SK-MEL-5 (cell line): ENCODE measurements at places on chromosomes 7 and 10. TPM values are rescaled to one million over a fixed set of nuclear protein-coding genes. Genes with fewer than 3 reads are reported as not detected.
A peak's percentile ranks its signal among the peaks of the same experiment; 100 is the strongest.

DNA sequence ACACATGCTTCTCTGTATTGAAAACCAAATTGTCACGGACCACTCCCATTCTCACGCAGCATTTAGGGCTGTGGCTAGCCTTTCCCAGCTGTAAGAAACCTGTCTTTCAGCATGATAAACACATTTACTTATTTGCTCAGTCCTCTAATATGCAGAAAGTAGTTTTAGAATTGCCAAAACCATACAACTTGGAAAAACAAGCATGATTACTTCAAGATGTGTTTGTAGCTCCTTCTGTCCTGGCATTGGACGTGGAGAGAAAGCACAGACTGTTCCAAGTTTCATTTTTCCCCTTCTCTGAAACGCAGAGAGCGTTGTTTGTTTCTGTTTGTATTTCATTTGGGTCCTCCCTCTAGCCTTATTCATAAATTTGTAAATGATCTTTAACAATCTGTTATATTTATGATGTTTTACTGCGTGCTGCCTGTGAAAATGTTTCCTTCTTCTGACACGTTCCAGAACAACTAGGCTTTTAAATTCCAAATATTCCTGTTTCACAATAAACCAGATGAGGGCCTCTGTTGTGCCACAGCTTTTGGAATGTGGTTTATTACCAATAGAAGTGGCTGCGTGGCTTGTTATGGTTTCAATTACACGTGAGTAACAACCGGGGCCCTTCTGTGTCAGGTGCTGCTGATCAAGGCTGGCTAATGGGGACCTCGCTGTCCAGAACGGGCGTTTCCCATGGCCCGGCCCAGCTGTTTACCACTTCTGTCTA lies 26.1 kb downstream of the MNX1 start:
- no peak for DNase-seq

- DNase-seq = no peak
Observed at GRCh38 chr7:55296070-55296469, 69.1 kb upstream of the LANCL2 start.

GRCh38 chr10:29098423-29098822 lies 190.4 kb upstream of the LYZL1 start:
- DNase-seq = no peak

- DNase-seq = no peak
Observed at GRCh38 chr10:10794791-10795191, 222.9 kb upstream of the CELF2 start.

- peak; percentile 77 for DNase-seq
Observed at GRCh38 chr7:120996333-120996987, 7.9 kb downstream of the CPED1 start.

The RNF133 gene
- 0.13 and 0.32 TPM in 2 replicates for total RNA-seq

GRCh38 chr7:156438011-156438410 lies 202.6 kb upstream of the RNF32 start:
- DNase-seq = peak; percentile 92

- DNase-seq = no peak
Observed at GRCh38 chr7:11615174-11615573, 216.8 kb downstream of the THSD7A start.

GRCh38 chr10:94320285-94320914 lies 42.3 kb downstream of the NOC3L start:
- DNase-seq = peak; percentile 72

GRCh38 chr7:46525876-46526275 lies 604.8 kb upstream of the IGFBP3 start:
- peak; percentile 37 for DNase-seq

The IQCE gene
- 22.3 and 26.2 TPM in 2 replicates for total RNA-seq

GRCh38 chr10:122507616-122508015 lies 46.3 kb downstream of the HTRA1 start:
- DNase-seq = no peak

DNA sequence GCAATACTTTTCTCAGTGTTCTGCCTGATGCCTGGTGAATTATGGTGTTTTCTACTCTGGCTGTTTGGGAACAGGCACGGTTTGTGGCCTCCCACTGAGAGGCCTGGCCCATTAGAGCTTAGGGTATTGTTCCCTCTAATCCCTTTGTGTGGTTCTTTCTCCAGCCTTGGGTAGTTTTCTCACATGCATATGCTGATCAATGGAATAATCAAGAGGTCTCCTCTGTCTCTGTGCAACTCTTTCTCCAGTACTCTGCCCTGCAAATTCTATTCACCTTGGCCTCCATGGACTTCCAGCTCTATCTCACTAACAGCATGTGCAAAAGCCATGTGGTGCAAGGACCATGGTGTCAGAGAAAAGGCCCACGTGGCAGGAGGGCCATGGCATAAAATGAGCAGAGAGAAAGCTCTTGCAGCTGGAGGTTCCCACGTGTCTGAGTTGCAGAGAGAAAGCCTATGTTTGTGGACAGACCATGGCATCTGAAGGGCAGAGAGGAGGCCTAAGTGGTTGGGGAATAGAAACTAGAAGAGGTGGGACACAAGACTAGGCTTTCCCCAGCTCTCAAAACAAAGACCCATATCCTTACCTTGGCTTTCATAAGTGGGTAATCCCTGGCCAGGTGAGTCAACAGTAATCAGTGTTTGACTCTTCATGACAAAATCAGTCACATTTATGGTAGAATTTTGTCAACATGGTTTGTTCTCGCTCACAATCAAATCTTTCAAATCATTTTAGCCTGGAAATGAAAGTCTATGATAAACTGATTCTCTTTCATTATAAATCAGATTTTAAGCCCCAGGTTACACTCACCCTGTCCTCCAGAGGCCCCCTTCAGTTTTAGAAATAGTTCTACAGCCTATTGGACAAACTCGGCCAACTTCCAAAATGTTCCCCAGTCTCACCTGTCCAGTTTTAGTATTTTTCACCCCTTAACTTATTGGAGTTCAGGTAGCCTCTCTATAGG lies 17.3 kb downstream of the OPALIN start:
- DNase-seq = no peak

GRCh38 chr7:141073173-141073640 lies 657 bp upstream of the TMEM178B start:
- DNase-seq = peak; percentile 38

DNA sequence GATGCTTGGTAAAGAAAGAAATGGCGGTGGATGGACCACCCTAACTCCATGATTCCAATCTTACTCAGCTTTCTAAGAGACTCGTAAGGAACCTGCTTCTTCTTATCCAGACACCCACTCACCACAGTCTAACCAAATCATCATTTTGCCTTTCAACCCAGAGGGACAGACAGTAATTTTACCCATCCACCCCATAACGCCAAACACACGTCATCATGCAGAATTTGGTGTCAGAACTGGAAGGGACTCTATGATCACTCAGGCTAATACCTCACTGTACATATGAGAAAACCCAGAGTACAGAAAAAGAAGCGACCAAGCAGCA lies 388 bp downstream of the ECD start:
- DNase-seq = no peak

DNA sequence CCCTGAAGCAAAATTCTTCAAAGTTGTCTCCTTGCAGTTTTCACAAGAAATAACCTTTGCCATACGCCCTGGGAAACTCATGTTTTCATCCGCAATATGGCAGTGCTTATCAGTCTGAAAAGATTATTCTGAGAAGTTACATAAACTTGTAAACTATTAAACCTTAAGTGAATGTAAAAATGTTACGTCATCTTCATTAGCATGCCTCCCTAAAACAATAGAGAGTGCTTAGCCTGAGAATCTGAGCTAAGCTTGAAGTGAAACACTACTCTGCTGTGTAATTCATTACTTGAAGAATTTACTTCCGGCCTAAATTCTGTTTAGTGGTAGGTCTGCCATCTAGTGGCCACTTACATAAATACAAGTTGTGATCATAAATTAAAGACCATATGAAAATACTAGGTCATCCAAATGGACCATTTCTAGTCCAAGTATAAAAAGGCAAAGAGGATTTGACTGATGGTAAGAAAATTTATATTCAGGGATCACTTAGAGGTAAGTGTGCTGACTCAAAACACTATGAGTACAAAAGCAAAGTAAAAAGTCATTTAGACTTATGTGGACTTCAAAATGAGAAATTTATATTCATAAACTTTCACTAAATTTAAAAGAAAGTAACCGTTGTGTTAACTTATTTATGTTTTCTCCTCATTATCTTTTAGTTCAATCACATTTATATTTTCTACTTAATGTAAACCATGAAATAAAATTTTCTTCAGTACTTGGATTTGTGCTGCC lies 745.1 kb upstream of the LRRTM3 start:
- DNase-seq = peak; percentile 72

DNA sequence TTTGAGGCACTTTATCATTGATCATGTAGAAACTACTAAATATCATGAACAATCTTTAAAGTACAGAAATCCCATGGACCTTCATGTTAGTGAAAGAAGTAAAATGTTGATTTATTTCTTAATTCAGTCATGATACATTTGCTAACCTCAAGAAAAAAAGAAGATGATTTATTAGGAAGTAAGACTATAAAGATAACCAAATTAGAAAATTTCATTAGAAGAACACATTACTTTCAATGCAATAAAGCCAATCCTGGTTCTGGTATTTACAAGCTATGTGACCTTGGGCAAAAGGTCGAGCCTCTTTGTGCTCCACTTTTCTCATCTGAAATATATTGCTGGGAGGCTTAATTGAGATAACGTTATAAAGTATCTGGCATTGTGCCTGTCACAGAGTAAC lies 365.0 kb downstream of the KIF20B start:
- DNase-seq = no peak

- no peak for DNase-seq
Observed at GRCh38 chr10:35372329-35372728, 36.0 kb downstream of the CCNY start.

The NPC1L1 gene
- not detected in 2 replicates for total RNA-seq

GRCh38 chr10:89702121-89702480 lies 711 bp downstream of the KIF20B start:
- DNase-seq = no peak

The TEX47 gene
- not detected in 2 replicates for total RNA-seq

The PYROXD2 gene
- total RNA-seq = 2.2 and 3.2 TPM in 2 replicates

- no peak for DNase-seq
Observed at GRCh38 chr10:110395350-110396283, 90.9 kb upstream of the SMNDC1 start.

GRCh38 chr10:69217119-69217754 lies 2.9 kb upstream of the HKDC1 start:
- DNase-seq = peak; percentile 31

DNA sequence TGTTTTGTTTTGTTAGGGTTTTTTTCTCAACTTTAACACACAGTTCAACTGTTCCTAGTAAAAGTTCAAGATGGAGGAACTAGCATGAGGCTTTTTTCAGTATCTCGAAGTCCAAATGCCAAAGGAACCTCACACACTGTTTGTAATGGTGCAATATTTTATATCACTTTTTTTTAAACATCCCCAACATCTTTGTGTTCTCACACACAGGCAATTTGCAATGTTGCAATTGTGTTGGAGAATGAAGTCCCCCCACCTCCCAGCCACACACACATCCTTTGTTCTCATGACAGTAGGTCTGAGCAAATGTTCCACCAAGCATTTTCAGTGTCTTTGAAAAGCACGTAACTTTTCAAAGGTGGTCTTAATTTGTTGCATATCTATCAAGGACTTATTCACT lies 120.9 kb downstream of the TWIST1 start:
- no peak for DNase-seq
